ENCODE measurements at places on chromosomes 16 and 17. TPM values are rescaled to one million over a fixed set of nuclear protein-coding genes. Genes with fewer than 3 reads are reported as not detected.

CLEC10A gene
- total RNA-seq, result 20.6 TPM

GRCh38 chr17:77203436-77203835 lies 62.7 kb downstream of the SEC14L1 start:
- DNase-seq, result peak; percentile 67

DNA sequence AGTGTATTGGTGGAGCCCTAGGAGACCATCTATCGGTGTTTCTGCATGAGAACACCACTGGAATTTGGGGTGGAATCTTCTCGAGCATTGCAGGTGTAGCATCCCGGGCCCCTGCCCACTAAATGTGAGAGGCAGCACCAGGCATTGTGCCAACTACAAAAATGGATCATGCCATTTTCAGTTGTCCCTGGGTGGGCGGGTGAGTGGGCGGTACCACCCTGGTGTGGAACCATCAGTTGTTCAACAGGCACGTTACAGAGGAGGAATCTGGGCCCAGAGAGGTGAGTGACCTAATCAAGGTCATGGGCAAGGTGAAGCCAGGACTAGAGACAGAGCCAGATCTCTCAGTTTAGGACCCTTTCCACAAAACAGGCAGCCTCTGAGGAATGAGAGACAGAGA lies 8.8 kb downstream of the PIPOX start:
- no peak for DNase-seq

- DNase-seq, result no peak
These were observed 92.8 kb downstream of the CHD9 start for GRCh38 chr16:53147500-53148065.

PSMC5 gene
- total RNA-seq, result 115 TPM

NDRG4 gene
- total RNA-seq, result 2.8 TPM

GRCh38 chr17:35053204-35053603 lies 10.3 kb downstream of the RFFL start:
- DNase-seq, result no peak

DNA sequence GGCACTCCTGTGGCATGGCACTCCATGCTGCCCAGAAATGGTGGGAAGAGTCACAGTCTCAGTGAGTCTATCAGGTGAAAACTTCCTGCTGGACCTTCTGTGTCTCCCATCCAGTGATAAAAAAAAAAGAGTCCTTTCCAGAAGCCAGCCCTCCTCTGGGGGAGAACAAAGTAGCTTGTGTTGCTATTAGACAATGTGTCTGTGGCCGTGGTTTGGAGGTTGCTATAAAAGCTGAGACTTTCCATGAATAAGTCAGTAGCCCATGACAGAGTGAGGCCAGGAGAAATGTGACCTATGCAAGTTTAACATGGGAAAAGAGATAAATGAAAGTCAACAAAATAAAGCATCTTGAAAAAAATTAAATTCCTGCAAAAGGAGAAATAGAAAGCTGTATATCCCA lies 250.7 kb upstream of the MON1B start:
- no peak for DNase-seq

DNA sequence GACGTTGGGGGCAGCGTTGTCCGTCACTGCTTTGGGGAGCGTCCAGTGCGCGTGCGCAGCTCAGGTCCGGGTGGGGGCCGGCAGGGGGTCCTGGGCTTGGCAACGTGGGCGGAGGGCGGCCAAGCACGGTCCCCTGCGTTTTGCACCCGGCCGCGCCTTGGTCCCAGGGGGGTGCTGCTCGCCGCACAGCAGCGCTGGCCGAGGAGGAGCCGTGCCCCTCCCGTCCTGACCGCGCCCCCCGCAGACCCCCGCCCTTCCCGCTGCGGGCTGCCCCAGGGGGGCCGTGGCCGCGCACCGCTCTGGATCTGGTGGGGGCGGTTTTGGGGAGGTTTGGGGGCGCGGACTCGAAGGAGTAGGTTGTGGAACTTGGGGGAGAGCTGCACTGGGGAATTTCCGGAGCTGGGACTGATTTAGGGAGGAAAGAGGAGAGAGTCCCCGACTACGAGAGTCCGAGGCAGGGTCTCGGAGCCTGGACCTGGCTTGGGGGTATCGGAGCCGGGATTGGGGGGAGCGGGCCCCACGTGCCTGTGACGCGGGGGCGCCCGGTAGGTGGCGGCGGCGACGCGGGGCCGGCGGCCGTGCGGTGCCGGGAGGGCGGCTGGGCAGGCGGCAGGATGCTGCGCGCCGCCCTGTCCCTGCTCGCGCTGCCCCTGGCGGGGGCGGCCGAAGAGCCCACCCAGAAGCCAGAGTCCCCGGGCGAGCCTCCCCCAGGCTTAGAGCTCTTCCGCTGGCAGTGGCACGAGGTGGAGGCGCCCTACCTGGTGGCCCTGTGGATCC lies at the start of gene SLC9A5:
Gene SLC9A5 (plus strand): TSS at position 579 of the 777 bp plus-strand sequence. CDS start 36 bp downstream, at position 615.
- no peak for DNase-seq

USB1 gene
- 40.8 TPM for total RNA-seq

DNA sequence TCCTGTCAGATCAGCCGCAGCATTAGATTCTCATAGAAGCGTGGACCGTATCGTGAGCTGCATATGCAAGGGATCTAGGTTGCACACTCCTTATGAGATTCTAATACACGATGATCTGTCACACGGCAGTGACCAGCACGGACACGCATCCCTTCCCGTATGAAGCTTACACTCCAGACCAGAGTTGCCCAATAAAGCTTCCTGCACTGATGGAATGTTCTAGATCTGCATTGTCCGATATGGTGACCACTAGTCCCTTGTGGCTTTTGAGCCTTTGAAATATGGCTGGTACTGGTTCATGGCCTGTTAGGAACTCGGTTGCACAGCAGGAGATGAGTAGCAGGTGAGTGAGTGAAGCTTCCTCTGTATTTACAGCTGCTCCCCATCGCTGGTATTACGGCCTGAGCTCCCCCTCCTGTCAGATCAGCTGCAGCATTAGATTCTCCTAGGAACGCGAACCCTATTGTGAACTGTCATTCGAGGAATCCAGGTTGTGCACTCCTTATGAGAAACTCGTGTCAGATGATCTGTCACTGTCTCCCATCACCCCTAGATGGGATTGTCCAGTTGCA lies 49.8 kb upstream of the ZCCHC14 start:
- no peak for DNase-seq

DNA sequence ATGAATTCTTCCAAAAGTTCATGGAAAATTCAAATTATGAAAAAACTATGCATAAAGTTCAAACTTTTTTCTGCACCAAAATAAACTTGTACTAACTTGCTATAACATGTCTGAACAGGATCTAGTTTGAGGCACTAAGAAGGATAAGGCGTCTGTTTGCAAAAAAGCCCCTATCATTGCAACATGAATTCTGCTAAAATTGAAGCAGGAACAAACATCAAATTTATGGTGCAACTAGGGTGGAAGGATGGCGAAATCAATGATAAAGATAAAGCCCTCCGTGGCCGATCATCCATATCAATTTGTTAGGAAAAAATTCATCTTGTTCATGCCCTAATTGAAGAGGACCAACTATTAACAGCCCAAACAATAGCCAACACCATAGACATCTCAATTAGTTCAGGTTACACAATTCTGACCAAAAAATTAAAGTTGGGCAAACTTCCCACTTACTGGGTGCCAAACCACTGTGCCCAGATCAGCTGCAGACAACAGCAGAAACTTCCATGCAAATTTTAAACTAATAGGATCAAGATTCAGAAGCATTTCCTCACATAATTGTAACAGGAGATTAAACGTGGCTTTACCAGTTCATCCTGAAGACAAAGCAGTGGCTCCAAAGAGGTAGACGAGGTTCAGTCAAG lies 12.9 kb downstream of the IL21R start:
- DNase-seq, result no peak

DNA sequence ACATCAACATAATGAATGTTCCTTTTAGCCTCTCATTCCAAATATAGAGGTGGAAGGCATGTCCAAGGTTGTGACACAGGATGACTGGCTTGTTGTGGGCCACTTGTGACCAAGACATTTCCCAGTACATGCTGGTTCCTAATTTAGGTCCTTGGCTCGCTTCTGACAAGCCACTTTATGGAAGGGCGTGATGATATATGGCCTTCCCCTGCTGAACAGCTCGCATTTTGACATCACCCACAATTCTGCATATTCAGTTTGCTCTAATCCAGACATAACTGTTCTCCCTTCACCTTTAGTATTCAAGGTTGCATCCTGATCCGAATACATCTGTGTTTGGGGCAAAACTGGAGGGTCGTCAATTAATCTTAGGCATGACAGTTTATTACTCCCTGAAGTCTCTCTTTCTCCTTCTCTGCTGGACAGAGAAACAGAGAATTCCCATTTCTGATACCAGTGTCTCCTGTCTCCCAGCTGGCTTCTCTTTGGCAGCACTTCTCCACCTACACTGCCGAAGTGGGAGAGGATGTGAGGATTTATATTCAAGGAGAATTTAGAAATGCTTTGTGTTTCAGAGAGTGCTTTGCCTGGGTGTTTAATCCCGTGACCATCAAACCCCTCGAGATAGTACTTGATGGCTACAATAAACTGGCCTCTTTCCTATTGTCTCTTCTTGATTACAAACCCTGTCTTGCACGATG lies 815.5 kb upstream of the RBFOX1 start:
- DNase-seq, result no peak

- peak; percentile 55 for DNase-seq
These were observed 1.3 kb downstream of the ADCY7 start for GRCh38 chr16:50267651-50268050.

DNA sequence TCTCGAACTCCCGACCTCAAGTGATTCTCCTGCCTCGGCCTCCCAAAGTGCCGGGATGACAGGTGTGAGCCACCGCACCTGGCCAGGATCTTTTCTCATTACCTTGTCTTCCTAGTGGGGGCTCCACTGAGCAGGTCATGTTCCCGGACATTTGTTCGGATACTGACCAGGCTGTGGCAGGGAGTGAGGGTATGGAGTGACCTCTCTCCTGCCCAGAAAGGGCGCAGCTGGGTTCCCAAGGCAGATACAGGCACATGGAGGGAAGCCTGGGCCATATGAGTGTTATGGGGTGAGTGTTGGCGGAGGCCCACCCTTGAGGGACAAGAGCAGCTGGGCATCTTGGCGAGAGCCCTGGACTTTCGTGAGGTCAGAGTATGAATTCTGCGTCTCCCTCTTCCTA lies 5.5 kb downstream of the SERPINF1 start:
- DNase-seq, result no peak

ZNF771 gene
- total RNA-seq, result 6.3 TPM

DNA sequence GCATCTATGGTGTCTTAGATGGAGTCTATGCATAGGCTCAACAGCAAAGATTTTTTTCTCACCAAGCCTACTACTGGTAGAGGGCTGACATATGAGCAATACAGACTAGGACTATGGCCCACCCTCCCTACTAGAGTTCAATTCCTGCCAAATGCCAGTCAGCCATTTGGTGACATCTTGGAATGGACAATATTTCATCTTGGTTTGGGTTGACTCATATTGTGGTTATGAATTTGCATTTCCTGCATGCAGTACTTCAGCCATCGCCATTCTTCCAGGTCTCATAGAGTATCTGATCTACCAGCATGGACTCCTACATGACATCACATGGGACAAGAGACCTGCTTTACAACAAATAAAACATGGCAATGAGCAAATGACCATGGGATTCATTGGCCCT lies 778.1 kb upstream of the SOX9 start:
- DNase-seq, result no peak

GRCh38 chr17:3965118-3965800 lies 1.0 kb upstream of the ATP2A3 start:
- no peak for DNase-seq

TBC1D3I gene
- 0.19 TPM for total RNA-seq

DNA sequence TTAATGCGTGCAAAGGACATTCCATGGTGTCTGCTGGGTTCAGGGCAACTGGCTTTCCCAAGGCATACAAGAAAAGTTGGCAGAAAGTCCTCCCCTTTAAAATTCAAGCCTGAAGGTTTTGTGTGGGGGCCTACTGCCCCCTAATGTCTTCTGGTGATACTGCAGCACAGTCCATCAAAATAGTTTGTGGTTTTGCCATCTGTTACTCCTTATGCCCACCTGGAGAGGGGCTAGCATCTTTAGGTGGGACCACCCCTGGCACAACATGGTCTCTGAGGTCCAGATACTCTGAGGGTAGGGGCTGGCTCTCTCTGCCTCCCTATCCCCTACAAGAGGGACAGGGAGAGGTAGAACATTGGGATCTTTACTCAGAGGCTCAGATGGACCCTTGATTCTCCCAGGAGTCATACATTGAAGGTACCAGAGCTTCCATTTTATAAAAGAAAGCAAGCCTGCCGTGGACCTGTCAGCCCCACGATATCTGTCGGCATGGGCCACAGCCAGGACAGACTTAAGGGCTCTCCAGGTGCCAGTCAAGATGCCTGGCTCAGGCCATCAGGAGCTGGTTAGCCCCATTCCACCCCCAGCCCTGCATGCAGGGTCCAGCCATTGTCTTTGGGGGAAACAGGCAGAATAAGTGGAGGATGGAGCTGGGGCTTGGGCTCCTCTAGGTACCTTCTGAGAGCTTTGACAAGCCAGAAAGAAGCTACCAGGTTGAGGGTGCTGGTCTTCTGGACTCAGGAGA lies 6.3 kb downstream of the ESRP2 start:
- DNase-seq, result peak; percentile 74

GRCh38 chr17:30340801-30341356 lies 7.0 kb upstream of the TMIGD1 start:
- no peak for DNase-seq

SMARCE1 gene
- total RNA-seq, result 73.5 TPM

APOBR gene
- 4.1 TPM for total RNA-seq

GRCh38 chr17:17765359-17766076 lies 71.3 kb downstream of the SREBF1 start:
- no peak for DNase-seq

MRM1 gene
- 4.1 TPM for total RNA-seq

PRSS33 gene
- not detected for total RNA-seq
